ENCODE measurements at places on chromosomes 11 and 22. TPM values are rescaled to one million over a fixed set of nuclear protein-coding genes. Genes with fewer than 3 reads are reported as not detected.

- DNase-seq = no peak
These were observed 35.3 kb downstream of the KREMEN1 start for GRCh38 chr22:29108137-29108536.

GRCh38 chr11:131687291-131688047, 317.1 kb downstream of the NTM start:
- peak; percentile 72 for DNase-seq

Gene LRRN4CL
- total RNA-seq = 0.14 TPM

Gene CREB3L1
- 1.6 TPM for total RNA-seq

DNA sequence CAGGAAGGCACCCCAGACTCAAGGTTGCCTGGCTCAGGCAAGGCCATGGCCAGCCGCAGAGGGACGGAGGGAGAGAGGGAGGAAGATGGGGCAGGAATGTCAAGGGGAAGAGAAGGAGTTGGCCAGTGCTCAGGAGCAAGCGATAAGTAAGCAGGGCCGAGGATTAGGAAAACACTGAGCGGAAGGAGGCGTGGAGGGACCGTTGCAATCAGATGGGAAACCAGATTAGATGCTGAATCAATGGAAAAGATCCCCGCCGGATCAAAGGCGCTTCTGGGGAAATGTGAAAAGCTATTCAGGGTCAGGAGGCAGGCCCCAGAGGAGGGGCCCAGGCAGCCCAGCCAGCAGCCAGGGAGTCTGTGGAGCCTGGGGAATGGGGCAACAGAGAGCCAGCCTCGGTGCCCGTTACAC, 26.6 kb upstream of the MYEOV start:
- no peak for DNase-seq

GRCh38 chr11:96156379-96156722, 186.6 kb downstream of the MAML2 start:
- no peak for DNase-seq
